ENCODE measurements at places on chromosomes 1 and 21.

- DNase-seq: no peak
These were observed 12.0 kb upstream of the RBP7 start for GRCh38 chr1:9985001-9985400.

DNA sequence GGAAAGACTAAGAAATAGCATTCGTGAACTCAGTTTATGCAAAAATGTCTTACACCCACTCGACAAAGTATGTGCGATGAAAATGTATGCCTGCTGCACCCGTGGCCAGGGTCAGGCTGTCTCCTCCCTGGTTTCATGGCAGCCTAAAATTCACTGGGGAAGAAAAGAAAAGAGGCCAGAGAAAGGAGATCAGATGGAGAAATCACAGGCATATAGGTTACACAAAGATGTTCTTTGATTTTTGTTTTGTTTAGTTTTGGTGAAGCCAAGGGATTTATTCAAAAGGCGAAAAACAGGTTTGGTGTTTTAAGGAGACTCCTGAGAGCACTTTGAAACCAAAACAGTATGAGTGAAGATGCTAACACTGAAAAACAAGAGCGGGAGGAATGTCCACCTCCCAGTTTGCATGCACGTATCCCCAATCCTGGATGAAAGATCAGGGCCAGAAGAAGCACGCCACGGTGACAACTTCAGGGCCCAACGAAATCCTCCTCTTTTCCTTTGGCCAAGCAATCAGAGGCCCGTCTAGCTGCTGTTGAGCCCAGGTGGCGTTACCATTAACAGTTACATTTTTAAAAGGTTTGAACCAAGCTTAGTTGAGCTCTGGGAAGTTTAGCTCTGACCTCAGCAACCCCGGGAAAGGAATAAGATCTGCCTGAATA, 992 bp upstream of the SSX2IP start:
- no peak for DNase-seq

DNA sequence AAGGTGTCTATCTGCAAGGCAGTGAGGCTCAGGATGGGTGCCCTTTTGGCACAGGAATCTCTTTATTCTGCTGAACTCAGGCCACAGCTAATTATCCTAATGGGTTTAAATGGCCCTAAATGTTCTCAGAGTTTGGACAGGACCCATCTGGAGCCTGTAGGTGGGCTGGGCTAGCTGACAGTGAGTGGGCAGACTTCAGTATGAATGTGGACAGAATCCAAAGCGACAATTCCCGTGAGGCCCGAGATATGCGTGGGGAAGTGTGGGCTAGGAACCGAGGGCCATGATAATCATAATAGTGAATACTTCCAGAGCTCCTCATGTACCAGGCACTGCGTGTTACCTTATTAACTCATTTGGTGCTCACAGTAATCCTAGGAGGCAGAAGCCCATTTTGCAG, 165.3 kb downstream of the GRIK3 start:
- DNase-seq: no peak

GRCh38 chr1:193799948-193800690, 613.7 kb upstream of the B3GALT2 start:
- peak; percentile 3 for DNase-seq

All from T1000 (cell line).